ENCODE measurements at places on chromosomes 12 and 14.

- no peak for DNase-seq
Observed at GRCh38 chr12:14238221-14238792, 127.2 kb upstream of the ATF7IP start.

GRCh38 chr12:96872961-96873360 is 34.1 kb upstream of the NEDD1 start:
- no peak for DNase-seq

DNA sequence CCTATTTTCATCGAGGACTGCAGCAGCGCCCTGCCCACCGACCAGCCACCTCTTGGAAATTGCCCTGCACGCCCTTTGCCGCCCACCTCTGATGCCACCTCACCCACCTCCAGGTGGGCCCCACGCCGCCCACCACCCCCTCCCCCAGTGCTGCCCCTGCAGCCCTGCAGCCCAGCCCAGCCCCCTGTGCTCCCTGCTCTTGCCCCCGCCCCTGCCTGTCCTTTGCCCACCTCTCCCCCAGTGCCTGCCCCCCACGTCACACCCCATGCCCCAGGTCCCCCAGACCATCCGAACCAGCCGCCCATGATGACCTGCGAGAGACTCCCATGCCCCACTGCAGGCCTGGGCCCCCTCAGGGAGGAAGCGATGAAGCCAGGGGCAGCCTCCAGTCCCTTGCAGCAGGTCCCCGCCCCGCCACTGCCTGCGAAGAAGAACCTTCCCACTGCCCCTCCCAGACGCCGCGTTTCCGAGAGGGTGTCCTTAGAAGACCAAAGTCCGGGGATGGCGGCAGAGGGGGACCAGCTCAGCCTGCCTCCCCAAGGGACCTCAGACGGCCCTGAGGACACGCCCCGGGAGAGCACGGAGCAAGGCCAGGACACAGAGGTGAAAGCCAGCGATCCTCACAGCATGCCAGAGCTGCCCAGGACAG is 96.5 kb downstream of the LGMN start:
- DNase-seq, result no peak

DNA sequence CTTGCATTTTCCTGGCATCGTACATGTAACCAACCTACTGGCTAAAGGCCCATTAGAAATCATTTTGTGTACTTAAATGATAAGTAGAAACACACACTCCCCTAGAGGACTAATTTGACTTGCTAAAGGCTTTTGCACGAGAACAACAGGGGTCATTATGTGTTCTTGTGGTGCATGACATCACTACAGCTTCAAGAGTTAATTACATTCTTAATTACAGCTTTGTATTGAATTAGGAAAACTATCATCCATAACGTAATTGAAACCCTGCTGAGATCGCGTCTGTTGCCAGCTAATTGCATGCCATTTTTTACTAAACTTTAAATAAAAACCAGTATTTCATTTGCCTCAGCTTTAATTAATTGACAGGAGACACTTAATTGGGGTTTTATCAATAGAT is 51.4 kb downstream of the TMEM132C start:
- DNase-seq, result no peak

GRCh38 chr12:78447373-78447772 is 417.2 kb upstream of the SYT1 start:
- no peak for DNase-seq

- no peak for DNase-seq
Observed at GRCh38 chr14:87052646-87053225, 940.2 kb downstream of the GALC start.

- DNase-seq, result no peak
Observed at GRCh38 chr12:47014474-47014873, 64.9 kb upstream of the PCED1B start.

GRCh38 chr12:51890511-51891171 is 2.7 kb downstream of the ANKRD33 start:
- DNase-seq, result no peak

DNA sequence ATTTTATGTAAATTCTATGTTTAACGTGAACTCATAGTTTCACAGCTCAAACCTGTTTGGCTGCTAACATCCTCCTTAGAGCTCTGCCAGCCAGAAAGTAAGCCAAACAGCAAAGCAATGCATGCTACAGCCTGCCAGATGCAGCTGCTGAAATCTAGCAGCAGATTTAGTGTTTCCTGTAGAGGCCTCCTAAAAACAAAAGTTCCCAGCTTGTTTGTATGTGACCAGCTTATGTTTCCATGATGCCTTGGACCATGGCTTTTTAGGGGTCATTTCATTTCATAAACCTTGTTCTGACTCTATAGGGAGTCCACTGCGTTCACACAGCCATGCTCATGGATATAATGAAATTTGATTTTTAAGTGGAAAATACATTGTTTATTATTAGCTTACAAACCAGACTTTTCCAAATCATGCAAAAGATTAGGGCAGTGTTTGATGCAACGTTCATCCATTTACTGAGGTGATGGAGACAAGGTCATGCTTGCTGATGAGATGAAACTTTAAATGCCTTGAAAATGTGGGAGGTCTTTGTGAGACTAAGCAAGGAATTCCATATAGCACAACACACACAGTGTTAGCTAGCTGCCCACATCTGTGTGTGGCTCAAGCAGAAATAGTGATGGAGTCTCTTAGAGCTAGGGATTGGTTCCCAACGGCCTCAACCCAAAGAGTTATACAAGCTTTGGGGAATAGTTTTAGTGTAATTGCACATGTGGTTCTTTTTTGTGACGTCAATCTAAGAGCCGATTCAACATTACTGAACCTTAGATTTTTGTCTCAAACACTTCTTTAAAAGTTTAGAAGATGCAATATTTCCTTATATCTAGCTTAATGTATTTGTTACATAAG is 157.5 kb upstream of the LRIG3 start:
- no peak for DNase-seq

DNA sequence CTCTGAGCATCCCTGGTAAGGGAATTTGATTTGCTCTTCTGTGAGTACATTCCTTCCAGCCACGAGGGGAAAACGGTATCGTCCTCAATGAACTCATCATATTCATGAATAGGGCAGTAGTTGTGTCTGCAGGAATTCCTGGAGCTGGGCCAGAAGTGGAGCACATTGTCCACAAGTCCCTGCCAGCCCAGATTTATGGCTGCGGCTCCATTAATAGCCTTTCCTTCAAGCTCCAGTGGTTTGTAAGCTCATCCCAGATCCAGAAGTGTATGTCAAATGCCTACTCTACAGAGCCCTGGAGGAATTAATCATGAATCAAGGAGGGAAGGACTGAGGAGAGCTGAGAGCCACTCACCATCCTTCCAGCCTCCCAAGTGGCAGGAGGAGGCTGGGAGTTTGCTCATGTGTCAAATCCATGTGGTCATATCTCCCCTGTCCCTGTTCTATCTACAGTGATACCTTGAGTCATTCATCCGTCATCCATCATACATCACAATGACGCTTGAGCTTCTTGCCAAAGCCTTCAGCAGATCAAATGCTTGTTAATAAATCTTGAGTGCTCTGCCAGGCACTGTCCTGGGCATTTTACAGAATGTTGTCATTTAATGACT is 65.5 kb downstream of the SVOP start:
- no peak for DNase-seq

GRCh38 chr14:23299211-23299957 is 3.3 kb downstream of the PPP1R3E start:
- peak; percentile 69 for DNase-seq

DNA sequence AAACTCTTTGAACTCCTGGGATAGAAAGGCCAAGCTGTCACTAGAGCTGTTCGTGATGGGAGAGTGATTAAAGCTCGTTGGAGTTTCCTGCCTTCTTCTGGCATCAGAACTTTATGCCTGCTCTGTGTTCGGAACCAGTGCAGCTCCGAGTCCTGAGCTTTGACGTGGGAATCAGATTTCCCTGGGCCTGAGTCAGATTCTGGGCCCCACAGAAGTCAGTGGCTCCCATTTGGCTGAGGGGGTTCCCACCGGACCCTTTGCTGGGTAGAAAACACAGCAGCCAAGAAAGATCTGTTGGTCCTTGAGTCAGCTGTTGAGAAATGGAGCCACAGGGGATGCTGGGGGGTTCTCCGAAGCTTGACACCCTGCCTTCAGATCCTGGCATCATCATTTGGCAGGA is 238.0 kb downstream of the CHST11 start:
- DNase-seq, result no peak

GRCh38 chr14:30572771-30573170 is 13.8 kb downstream of the G2E3 start:
- no peak for DNase-seq

DNA sequence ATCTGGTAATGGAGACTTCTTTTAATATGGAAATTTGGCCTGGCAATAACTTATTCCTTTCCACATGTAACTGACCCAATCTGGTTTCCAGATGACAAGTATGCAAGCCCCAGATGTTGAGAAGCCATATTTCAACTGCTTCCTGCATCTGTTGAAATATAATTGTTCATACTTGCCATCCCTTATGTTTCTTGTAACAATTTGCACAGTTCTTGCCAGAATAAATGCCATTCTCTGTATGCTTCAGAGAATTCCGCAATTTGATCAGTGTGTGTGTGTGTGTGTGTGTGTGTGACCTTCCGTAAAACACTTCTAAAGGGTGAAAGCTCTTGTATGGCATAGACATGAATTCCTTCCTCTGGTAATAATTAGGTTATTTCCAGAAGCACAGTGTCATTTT is 1.8 kb upstream of the CLEC2A start:
- no peak for DNase-seq

DNA sequence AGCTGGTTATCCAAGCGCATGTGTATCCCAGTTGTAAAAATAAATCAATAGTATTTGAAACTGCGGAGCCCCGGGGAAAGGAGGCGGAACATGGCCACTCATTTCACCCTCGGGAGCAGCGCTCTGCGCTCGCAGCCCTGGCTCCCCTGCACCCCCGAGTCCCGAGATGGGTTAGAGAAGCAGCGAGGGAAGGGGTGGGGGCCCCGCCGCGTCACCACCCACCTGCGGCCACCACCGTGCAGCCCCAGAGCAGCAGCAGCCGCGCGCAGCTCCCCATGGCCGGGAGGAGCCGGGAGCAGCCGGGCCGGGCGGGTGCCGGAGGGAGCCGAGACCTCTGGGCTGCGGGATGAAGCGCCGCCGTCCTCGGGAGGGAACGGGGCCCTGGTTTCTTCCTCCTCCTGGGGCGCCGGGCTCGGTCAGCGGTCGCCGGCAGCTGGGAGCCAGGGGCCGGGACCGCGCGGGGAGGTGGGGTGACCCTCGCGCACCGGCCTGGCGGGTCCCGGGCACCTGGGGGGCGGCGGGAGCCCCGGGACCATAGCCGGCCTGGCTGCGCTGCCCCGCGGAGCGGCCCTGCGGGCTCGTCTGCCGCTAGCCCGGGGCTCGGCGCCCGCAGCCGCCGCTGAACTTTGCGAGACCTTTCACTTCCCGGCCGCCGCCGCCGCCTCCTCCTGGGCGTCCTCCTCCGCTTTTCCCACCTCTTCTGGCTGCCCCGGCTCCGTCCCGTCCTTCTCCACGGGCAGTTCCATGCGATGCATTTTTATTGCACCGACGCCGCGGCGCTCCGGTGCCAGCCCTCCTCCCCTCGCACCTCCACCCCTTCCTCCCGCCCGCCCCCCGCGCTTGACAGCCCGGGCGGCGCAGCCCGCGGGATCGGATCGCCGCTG is at the start of gene NTN4:
TSS of gene NTN4 (minus strand) at position 732 of the 884 bp plus-strand sequence. CDS start at position 277, 455 bp downstream.
- DNase-seq, result peak; percentile 52

DNA sequence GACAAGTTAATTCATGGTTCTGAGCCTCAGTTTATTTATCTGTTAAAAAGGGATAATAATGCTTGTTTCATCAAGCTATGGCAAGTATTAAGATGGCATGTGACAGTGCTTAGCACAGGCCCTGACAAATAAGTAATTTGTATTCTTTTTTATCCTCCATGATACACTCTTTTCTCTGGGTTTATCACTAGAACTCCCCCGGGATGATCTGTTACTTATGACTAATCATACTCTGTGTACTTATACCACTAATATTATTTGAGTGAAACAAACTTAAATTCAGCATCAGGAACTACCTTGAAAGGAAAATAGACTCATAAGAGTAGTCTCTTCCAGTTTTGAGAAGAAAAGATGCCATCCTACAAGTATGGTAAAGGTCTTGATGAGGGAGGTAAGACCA is 283.8 kb downstream of the PAWR start:
- no peak for DNase-seq

- DNase-seq, result no peak
Observed at GRCh38 chr14:57574617-57575288, 81.1 kb upstream of the CCDC198 start.

DNA sequence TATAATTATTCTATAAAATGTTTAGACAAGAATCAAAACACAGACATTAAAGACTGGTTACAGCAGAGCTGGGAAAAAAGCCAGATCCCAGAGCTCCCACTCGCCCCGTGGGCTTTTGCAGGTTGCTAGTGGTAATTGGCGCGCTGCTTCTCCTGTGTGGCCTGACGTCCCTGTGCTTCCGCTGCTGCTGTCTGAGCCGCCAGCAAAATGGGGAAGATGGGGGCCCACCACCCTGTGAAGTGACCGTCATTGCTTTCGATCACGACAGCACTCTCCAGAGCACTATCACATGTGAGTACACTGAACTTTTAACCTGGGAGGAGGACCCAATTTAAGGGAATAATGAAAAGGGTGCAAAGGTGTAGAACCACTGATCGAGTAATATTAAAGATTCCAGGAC is 7.5 kb downstream of the TMEM52B start:
- no peak for DNase-seq
